ENCODE measurements at places on chromosomes 13 and 19.
A peak's percentile ranks its signal among the peaks of the same experiment; 100 is the strongest.

- no peak for DNase-seq
These were observed 535.1 kb upstream of the SLITRK1 start for GRCh38 chr13:84417416-84417815.

DNA sequence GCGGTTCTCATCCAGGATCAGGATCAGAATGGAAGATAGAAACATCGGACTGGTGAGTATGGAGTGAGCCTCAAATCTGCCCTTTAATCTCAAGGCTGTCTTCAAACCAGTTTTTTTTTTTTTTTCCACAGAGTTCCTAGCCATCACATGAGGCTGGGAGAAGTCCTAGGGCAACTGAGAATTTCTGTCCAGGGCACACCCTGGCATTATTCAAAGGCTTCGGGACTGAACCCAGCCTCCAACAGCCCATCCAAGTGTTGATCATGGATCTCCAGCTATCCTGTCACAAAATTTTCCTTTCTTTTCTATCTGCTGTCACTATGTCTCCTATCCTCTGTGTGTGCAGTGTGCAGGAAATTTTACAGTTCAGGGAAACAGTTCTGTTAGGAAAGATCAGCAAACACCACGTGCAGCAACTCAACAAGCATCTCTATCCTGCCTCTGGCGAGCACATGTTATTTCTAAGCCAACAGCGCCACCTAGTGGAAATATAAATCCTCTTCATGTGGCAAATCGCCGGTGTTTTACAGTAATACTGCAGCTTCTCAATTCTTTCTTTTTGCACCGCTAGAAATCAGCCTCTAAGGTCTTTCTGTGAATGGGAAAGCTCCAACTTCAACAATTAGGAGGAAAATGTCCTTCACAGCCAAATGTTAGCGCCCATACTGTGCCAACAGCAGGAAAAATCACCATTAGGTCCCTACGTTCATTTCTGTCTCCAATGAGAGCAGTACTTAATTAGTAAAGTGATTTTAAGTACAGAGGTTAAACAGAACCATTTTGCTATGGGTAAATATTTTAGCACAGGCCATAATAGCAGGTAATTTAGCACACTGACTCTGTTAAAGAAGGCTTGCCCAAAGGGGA lies 21.4 kb upstream of the ZNF181 start:
- peak; percentile 54 for DNase-seq

GRCh38 chr19:20171285-20171684 lies 4.3 kb downstream of the ZNF486 start:
- DNase-seq = no peak

GRCh38 chr13:78201411-78201810 lies 282.8 kb upstream of the EDNRB start:
- peak; percentile 45 for DNase-seq

DNA sequence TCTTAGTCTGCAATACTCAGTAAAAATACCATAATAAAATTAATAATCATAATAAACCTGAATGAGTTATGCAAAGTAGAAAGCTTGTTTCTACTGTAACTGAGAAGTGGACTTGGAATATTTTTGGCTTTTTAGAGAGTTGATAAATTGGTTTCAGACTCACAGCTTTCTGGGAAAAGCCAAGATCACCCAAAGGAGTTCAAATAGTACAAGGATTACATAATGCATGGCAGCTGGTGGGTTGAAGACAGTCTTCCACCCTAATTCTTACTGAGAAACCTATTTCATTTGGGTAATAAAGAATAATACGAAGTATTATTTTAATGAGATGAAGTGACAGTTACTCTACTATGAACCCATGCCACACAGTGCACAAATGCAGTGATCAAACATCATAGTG lies 139.4 kb upstream of the KLF12 start:
- DNase-seq = no peak

DNA sequence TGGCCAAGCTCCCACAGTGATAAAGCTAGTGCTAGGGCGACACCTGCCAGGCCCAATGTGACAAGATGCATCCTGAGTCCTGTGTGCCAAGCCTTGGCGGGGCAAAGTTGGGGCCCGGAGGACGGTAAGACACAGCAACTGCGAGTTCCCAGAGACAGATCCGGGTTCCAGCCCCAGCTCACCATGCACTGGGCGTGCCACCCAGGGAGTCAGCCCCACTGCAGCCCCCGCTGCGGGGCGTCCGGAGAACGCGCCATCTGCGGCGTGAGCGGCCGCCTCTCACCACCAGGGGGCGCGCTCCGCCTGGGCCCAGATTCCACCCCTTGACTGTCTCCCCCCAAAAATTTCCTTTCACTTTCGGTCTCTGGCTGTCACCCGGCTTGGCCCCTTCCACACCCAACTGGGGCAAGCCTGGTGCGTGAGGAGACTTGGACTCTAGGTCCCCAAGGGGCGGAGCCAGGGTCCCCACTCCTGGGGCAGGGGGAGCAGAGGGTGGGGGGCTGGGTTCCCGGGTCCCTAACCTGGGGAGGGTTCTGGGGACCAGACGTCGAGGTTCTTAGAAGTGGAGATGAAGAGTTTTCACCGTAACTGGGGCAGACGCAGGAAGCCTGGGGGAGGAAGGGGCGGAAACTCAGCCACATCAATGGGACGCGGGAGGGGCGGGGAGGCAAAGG lies at the start of gene FLT3LG:
Gene FLT3LG (plus strand): TSS at position 348 of the 674 bp plus-strand sequence. CDS start 425 bp downstream, outside the sequence.
- peak; percentile 93 for DNase-seq

- no peak for DNase-seq
These were observed 24.9 kb downstream of the VRK3 start for GRCh38 chr19:50000038-50000840.

DNA sequence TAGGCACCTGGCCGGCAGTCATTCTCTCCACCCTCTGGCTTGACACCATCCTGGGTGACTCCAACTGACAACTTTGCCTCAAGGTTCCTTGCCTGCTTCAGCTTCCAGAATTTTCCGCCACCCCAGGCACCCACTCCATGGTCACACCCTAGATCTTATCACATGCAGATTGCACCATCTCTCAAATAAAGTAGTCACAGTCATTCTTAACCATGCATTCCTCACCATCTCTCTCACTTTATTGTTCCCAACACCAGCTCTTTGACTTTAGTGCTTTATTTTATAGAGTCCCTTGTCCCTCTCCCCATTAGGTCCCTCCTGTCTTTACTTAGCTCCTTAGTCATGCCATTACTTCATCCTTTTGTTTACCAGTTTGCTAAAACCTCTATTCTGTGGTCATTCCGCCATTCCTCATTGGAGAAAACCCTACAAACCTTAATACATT lies 351.7 kb downstream of the SPRY2 start:
- no peak for DNase-seq

DNA sequence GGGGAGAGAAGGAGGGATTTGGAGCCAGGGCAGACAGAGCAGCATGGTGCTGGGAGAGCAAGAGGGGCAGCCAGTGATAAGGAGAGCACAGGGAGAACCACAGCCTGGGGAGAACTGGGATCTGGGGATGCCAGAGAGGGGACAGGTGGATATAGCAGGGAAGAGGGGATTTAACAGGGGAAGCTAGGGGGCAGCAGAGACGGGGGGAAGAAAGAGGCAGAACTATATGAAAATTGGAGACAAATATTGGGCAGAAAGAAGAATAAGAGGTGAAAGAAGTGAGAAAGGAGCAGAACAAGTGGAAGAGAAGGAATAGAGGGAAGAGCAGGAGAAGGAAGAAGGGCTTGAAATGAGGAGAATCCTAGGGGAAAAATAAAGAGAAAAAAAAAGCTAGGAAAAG lies 6.5 kb upstream of the ZNF528 start:
- DNase-seq = no peak

- no peak for DNase-seq
These were observed 19.9 kb downstream of the MEGF8 start for GRCh38 chr19:42345191-42345812.

DNA sequence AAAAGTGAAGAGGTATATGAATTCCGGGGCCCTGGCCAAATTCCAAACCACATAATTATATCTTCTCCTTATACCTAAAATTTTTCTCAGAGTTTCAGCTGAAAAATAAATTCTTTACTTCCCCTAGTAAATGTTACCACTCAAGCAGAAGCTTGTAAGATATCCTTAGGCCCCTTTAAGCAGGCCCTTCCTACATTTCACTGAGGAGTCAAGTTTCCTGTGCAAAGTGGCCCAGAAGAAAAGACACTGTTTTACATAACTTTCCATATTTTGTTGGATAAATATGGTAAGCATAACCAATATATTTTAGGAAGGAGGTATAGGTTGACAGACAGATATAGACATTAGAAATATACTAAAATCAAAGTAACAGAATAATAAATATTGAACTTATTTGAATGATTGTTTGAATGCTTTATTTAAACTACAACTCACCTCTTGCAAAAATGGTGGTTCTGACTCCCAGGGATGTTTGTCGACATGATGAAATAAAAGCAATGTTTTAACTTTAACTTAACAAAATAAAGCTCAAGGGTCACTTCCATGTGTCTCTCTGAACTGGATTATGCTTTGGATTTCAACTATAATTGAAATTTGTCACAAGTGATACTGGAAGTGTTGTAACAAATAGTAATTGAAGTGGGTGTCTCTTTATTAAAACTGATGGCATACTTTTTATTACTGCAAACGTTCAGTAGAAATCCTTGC lies 141.2 kb downstream of the SPRY2 start:
- no peak for DNase-seq

DNA sequence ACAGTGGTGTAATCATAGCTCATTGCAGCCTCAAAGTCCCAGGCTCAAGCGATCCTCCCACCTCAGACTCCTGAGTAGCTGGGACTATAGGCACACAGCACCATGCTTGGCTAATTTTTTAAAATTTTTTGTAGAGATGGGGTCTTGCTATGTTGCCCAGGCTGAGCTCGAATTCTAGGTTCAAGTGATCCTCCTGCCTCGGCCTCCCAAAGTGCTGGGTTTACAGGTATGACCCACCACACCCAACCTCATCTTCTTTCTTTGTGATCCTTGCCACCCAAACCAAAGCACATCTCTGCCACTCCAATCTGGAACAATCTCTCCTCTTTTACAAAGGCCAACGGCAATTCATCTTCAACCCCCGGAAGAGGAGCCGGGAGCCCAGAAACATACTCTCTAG lies 38.6 kb downstream of the INSR start:
- no peak for DNase-seq

- DNase-seq = no peak
These were observed 12.0 kb downstream of the ELF1 start for GRCh38 chr13:41006978-41007743.

DNA sequence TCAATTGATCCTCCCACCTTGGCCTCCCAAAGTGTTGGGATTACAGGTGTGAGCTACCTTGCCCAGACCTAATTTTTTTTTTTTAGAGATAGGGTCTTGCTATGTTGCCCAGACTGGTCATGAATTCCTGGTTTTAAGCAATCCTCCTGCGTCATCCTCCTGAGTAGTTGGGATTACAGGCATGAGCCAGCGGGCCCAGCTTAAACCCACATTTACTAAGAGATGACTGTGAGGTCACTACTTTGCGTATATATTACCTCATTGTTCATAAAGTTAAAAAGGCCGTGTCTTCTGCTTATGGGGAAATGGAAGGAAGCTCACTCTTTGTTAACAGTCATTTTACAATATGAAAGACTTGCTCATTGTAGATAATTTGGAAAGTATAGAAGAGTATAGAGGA lies 39.6 kb upstream of the C1QTNF9 start:
- no peak for DNase-seq

GRCh38 chr13:67632590-67632989 lies 402.5 kb upstream of the PCDH9 start:
- DNase-seq = no peak

GRCh38 chr13:63167699-63168337 lies 1752.2 kb upstream of the PCDH20 start:
- no peak for DNase-seq

GRCh38 chr19:18091217-18091608 lies 4.5 kb upstream of the IL12RB1 start:
- DNase-seq = peak; percentile 64

DNA sequence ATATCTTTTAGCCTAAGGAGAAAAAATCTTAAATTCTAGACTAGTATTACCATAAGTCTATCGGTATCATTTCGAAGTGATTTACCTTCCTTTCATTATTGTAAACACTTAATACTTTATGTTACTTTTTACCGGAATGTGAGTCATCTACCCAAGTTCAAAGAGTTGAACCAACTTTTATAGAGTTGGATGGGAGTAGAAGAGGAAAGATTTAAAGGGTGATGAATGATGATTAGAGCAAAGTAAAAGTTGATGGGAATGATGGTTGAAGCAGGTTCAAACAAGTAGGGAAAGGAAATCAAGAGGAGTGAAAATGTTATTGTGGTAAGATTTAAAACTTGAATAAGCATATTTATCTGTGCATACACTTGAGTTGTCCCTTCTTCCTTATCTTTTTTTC lies 11.3 kb upstream of the LPAR6 start:
- no peak for DNase-seq

- no peak for DNase-seq
These were observed 151.5 kb downstream of the KLF5 start for GRCh38 chr13:73210218-73210883.

DNA sequence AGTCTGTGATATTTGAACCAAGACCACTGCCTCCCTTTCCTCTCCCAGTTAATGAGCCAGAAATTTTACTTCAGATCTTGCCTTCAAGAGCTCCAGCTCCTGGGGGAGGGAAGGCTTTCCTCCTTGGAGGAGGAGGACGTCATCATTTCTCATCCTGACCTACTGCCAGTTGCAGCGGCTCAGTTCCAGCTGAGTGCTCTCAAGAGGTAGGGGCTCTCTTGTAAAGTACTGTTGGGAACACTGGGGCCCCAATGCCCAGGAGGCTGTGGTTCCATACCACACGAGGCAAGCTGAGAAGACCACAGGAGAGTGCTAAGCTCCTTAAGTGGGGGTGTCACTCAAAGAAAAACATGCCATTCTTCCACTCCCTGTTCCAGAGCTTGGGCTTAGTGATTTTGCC lies 36.2 kb downstream of the METTL21C start:
- DNase-seq = no peak

DNA sequence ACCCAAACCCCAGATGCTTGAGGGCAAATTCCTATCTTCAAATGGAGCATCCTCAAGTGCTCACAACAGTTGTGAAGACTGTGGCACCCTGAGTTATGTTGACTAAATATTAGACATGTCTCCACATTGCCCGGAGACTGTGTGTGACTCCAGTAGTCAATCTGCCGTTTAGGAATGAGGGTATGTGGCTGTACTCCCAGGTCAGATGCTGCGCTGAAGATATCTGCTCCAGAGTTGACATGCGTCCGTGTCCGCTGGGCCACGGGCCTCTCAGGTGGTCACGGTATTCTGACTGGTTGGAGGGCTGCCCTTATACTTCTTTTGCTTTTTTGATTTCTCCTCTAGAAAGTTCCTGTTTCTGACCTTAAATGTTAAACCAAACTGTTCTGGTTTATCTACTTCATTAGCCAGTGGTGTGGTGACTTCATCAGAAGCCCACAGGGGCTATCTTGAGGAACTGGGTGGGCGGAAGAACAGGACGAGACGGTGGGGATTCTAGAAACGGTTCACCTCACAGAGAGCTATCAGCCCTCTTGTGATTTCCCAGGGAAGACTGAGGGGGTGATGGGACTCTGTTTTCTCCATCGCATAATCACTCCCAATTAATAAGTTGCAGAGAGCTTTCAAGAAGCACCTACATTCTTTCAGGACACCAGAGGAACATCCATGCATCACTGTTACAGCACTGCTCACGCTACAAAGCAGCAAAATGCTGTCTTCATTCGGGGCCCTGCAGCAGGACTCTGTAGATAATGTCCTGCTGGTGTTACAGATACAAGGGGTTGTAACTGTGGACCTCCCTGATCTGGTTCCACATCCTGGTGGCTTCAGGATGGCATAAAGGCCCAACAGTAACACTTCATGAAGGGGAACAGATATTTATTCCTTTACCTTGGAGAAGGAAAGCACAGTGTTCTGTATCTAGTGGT lies 1.3 kb upstream of the LCP1 start:
- DNase-seq = no peak

Measured in GM20000 (cell line).